CMK (cell line): ENCODE measurements at places on chromosomes 7 and 10.

DNA sequence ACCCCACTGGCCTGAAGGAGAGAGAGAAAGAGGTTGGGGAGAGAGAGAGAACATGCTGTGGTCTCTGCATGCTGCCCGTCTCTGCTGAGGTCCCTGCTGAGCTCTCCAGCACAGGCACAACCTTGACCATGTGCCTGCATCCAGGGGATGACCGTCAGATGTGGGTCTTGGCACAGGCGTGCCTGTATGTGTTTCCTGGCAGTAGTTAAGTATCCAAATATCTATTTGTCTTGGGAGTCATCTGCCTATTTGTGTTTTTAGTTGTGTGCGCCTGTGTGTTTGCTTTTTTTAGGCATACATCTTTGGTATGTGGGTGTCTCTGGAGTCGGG, 1.9 kb upstream of the UNC5B start:
- no peak for DNase-seq

GRCh38 chr10:18312374-18313139, 172.3 kb downstream of the CACNB2 start:
- DNase-seq: no peak

DNA sequence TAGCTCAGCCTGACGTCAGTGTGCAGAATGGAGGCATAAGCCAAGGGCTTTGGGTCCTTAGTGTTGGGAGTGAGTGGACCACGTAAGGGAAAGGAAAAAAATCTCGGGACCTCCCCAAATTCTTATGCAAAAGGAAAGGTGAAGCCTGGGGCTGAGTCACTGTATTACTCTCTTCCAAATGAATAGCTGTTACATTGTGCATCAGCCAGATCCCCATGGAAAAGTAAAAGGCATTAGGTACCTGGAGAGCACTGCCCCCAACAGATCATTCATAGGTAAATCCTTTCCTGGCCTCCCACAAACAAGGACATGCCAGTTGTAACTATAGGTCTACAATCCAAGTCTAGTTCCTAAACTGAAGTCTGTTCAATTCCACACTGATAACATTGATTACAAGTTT, 170.5 kb downstream of the C1GALT1 start:
- DNase-seq: no peak

GRCh38 chr10:66637273-66638036, 288.4 kb upstream of the LRRTM3 start:
- no peak for DNase-seq

DNA sequence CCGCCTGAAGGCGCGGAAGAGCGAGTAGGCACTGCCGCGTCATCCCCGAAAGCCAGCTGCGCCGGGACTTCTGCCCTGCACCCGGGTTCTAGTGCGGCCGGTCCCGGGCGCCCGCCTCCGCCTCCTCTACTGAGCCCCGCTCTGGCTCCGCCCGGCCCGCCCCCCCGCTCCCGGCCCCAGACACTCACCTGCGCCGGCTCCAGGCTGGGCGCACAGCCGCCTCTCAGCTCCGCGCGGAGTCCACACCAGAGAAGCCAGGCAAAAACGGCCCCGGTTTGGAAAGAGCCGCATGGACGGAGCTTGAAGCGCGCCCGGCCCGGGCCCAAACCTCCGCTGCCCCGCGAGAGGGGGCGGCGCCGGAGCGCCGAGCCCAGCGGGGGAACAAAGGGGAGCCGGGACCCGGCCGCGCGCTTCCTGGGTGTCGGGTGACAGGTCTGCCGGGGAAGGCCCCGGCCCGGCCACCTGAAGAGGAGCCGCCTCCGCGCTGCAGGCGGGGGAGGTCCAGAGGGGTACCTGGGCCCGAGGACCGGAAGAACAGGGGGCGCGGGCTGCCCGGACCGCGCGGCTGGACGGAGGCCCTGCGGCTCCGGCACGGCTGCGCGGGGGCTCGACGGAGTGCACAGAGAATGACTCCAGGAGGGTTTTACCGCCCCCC, 168.2 kb downstream of the NRF1 start:
- no peak for DNase-seq

GRCh38 chr10:62048919-62049623, 147.6 kb downstream of the ARID5B start:
- DNase-seq: no peak

DNA sequence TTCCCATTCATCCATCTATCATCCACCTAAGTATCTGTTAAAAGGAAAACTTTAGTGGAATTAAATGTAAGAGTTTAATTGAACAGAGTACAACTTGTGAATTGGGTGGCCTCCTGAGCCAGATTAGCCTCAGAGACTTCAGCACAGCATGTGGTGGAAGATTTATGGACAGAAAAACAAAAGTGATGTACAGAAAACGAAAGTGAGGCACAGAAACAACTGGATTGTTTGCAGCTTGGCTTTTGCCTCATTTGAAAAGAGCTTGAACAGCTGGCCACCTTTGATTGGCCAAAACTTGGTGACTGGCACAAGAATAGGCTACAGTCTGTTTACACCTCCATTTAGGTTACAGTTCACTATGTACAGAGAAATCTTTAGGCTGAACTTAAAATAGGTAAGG, 1463.4 kb upstream of the CELF2 start:
- DNase-seq: no peak

- no peak for DNase-seq
Measured at GRCh38 chr7:110835218-110835617, 255.7 kb upstream of the LRRN3 start.

DNA sequence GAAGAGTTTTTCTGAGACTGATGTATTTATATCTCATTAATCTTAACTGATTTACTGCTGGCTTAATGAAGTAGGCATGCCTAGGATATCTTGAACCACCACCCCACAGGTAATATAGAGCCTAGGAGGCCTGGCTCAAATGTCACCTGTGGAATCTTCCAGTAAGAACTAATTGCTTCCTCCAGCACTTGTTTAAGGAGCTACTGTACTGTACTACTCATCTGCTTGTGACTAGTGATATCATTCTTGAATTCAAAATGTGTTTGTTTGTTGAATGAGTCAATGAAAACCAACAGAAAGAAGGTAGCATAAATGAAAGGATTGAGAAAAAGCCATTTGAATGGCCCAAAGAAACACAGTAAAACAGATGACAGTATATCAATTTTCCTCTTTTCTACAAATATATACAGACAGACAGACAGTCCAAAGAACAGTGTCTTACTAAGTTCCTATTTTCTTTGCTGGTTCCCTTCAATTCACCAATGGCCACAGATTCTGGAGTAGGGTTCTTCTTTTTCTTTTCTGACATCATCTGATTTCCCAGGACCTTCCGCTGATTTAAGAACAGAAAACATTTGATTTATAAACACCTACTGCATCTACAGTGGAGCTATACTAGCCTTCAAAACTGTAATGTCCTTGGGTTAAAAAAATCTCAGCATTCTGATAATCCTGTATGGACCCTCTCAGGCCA, 43.7 kb upstream of the SLIT1 start:
- no peak for DNase-seq

- no peak for DNase-seq
Measured at GRCh38 chr7:35015346-35015859, 21.9 kb downstream of the DPY19L1 start.

GRCh38 chr7:150420987-150421674, 29.3 kb upstream of the GIMAP8 start:
- no peak for DNase-seq
